ENCODE measurements at places on chromosomes 1 and 21. TPM values are rescaled to one million over a fixed set of nuclear protein-coding genes. Genes with fewer than 3 reads are reported as not detected.

The PDZK1 gene
- total RNA-seq, result 1.0 TPM

The PCSK9 gene
- total RNA-seq, result 23.7 TPM

The TSSK3 gene
- 2.2 TPM for total RNA-seq

The AIM2 gene
- total RNA-seq, result 3.9 TPM

The B3GALT5 gene
- 2.6 TPM for total RNA-seq

The PWP2 gene
- 4.1 TPM for total RNA-seq

The OR2T11 gene
- not detected for total RNA-seq

The CSF1 gene
- 17.9 TPM for total RNA-seq

The UTS2 gene
- not detected for total RNA-seq

The TLR5 gene
- total RNA-seq, result 0.30 TPM

All from neural crest cell (in vitro differentiated cells).